Stimulated activated CD4-positive, alpha-beta T cell treated with anti-CD3 and anti-CD28 coated beads, Interleukin-15, amount 100 ng/mL, for 1 hour (primary cell): ENCODE measurements at places on chromosomes 12 and 14.

- no peak for DNase-seq
Measured at GRCh38 chr14:90578283-90578985, 181.6 kb downstream of the CALM1 start.

DNA sequence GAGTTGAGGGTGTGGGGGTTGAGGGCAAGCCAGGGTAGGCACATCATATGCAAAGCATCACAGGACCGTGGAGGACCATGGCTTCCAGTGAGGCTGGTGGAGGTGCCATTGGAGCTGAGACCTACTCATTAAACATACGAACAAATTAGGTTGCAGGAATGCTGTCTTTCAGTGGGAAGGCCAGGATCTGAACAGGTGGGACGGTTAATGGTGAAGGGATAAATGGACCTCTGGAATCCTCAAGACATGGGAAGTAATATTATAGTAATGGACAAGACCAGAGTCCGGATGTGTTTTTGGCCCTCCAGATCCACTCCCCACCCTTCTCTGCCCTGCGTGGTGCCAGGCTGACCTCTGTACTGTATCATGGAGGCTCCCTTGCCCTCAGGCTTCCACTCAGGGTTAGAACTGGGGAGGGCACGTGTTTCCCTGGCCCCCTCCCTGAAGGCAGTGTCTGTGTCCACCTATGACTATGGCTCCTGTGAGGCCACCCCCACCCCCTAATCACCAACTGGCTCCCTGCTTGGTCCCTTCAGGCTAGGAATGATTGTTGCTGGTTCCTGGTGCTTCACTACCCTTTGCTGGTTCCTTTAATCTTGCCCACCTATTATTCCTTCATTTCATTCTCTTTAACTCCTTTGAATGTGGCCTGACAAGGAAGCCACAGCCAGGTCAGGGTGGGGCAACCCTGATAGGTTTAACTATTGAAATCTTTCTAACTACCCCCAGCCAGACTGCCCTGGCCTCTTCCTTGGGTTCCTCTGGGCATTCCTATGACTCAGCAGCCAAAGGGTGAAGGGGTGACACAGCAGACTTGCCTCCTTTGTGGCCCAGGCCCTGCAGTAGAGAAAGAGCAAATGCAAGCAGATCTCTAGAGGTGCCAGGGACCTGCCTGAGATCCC lies 10.7 kb downstream of the DHRS2 start:
- DNase-seq = no peak

- no peak for DNase-seq
Measured at GRCh38 chr14:101763941-101764709, 2.6 kb downstream of the PPP2R5C start.

DNA sequence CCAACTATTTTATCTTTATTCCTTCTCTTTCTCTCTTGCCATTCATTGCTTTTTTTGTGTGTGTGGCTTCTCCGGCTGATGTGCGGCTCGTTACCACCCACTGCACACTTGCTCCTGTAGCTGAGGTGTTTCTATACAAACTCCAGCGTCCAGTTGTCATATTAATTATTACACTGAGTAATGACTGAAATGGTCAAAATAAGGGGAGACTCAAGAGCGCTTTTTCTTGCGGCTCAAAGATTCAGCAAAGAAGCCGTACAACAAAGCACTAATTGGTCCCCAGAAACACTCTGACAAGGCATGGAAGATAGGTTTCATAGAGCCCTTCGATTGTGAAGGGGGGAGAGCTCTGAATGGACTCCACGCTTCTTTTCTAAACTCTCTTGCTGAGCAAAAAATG lies 5.6 kb upstream of the ASCL1 start:
- no peak for DNase-seq

DNA sequence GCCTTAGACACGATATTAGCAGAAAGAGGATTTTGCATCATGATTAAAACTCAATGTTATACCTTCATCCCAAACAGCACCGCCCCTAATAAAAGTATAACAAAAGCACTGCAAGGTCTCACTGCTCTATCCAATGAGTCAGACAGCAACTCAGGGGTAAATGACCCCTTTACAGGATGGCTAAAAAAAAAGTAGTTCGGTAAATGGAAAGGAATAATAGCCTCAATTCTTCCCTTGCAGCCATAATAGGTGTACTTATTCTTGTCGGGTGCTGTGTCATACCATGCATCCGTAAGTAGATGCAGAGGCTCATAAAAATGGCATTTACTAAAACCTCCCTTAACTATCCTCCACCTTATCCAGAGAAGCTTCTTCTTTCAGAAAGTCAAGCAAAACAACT lies 53.9 kb upstream of the AP4S1 start:
- no peak for DNase-seq

GRCh38 chr14:68402525-68403101 lies 390.3 kb downstream of the ZFP36L1 start:
- no peak for DNase-seq

DNA sequence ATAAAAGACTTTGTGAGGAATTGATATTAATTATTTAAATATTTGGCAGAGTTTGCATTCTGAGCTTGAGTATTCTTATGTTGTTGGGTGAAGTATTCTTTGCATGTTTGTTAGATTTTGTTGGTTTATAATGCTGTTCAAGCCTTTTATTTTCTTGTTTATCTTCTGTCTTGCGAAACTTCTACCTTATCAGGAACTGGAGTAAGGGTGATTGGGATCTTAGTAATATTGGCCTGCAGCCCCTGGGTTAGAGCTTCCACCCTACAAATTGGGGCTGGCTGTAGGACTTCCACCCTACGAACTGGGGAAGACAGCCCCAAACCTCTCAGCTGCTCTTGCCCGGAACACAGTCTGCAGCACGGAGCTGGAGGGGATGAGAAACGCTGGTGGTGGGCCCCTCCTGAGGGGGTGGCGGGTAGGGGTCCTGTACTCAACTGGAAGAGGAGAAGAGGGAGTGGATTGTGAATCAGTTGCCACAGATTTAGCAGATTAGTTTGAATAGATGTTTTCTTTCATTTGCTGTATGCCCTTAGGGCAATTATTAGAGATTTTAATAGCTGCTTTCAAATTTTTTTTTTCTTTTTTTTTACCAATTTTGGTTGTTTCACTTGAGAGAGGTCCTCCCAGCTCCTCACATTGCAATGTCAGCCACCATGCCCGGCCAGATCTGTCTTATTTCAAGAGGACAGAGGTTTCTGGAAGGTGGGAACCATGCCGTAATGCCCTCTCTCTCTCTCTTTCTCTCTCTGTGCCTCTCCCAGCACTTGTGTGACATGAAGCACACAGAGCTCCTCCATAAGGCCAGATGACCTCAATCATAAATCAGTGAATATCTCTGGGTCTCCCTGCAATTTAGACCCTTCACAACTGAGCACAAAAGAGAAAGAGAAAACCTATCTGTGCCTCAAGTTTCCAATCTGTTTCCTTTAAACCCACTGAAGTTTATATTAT lies 123.4 kb downstream of the DICER1 start:
- no peak for DNase-seq

DNA sequence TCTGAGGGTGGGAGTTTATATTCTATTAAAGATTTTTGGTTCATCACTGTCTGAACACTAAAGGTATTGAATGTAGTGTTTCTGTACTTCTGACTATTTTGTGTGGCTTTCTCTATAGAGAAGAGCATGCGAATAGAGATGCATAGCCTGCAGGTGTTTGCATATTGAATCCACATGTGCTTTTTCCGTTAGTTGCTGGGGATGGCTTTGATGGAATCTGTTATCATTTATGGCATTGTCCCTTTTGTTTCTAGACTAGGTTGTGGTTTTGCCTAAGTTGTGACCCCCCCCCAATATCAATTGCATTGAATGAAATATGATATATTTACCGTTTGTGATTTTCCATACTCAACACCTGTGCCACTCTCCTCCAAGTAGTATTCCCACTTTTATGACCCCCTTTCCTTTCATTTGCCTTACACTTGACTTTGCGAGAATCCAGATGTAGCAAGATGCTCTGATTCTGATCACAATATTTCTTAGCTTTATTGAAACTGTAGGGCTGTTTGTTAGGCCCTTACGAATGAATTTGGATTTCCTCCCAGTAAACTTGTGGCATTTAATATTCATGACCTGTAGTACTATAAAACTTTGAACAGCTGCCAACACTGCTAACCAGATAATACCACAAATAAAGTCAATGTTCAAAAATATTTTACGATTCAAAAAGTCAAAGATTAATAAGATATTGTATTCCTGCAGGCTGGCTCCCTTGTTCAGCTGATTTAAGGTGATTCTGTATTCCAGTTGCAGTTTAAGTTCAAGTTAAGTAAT lies 176.4 kb downstream of the TMTC2 start:
- DNase-seq = no peak

DNA sequence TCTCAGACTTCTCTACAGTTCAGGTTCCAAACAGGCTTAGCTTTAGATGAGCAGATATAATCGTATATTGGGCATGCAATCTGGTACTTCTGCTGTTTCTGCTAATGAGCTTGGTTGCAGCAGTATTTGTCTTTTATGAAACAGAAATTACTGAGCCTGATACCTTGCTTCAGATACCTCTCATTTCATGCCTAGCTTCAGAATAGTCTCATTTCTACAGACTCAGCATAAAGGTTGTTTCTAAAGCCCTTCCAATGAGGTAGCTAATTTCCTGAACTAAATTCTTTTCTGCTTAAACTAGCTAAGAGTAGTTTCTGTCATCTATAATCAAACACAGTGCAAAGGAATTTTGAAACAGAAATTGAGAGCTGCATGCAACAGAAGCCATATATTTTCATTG lies 275.0 kb upstream of the KITLG start:
- no peak for DNase-seq

- DNase-seq = no peak
Measured at GRCh38 chr12:13375583-13376345, 179.2 kb downstream of the EMP1 start.

GRCh38 chr12:14853961-14854360 lies 10.6 kb upstream of the ART4 start:
- no peak for DNase-seq

- DNase-seq = no peak
Measured at GRCh38 chr12:113191227-113191626, 5.7 kb downstream of the RITA1 start.

DNA sequence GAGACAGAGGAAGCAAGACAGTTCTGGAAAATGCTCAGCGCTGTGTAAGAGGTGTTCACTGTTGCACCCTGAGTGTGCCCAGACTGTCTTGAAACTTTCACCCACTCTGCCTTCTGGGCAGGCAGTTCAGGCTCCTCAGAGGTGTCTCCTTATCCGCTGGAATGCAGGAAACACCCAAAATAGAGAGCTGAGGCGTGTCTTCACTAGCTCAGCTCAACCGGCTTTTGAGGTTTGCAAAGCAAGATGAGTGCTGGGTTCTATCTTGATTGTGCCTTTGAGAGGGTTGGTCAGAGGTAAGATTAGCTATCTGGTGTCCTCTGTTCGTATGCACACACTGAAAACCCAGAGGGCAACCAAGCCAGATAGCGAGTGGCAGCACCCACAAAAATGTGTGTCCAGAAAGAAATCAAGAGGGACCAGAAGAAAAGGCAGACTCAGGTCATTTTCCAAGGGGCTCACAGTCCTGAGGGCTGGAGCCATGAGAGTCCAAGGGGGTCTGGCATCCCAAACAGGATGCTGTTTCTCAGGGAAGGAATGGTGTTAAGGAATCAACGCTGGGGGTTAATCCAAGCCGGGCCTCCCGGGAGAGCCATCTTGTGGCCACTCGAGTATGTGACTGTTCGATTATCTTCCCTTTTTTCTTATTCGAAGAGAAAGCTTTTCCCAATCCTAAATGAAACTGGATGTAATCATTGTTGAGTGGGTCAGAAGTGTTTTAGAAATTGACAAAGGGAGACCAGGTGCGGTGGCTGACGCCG lies 47.1 kb downstream of the TBX3 start:
- DNase-seq = no peak

- DNase-seq = no peak
Measured at GRCh38 chr12:88334271-88334670, 192.2 kb downstream of the TMTC3 start.
